ENCODE measurements at places on chromosomes 5 and 9.

- no peak for DNase-seq
These were observed 449.2 kb upstream of the ACTBL2 start for GRCh38 chr5:57931807-57932206.

DNA sequence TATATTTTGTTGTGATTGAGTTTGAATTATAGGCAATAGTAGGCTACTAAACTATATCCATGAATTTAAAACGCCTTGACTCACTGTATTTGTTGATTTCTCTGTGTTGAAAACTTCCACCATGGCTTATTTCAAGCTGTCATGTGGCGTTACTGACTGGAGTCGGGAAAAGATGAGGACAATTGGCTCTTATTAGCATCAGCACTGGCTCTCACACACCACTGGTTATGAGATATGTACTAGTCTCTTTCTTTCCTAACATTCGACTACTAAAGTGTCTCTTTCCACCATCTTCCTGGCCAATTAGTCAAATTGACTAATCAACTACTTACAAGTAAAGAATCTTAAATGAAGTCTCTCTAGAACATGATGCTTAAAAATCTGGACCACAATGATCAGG, 9.1 kb upstream of the DAB2 start:
- DNase-seq = no peak

DNA sequence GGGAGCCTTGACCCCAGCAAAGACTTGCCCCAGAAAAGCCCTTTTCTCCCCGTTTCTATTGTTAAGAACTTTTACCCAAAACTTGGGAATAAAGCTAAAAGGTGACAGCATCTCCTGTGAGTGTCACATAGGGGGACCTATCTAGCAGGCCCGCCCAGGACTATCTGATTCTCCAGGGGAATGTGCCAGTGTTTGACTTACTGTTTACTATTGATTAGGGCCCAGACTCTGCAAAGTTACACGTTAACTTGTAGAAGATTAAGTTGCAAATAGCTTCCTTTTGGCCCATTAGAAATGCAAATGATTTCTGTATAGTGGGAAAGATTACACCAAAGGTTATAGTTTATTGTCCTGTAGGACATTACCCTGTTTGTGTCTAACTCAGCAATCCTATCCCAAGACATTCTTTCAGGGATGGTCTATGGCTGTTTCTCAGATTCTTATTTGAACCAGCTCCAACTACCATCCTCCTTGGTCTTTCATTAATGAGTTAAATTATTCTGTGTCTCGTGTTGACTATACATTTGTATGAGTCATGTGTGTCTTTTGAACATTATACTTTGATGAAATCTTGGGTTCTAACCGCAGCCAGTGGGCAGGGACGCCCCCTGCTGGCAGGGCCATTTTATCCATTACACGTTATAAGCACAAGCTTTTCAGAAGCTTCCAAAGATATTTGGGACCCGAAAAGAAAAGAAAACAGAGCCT, 60.7 kb downstream of the HRH2 start:
- peak; percentile 30 for DNase-seq

GRCh38 chr5:172303572-172304335, 20.2 kb upstream of the UBTD2 start:
- no peak for DNase-seq

- no peak for DNase-seq
These were observed 72.5 kb downstream of the AP3B1 start for GRCh38 chr5:78221964-78222451.

- no peak for DNase-seq
These were observed 178.3 kb downstream of the AOPEP start for GRCh38 chr9:94904806-94905205.

GRCh38 chr5:132674671-132675506, 1.1 kb downstream of the IL4 start:
- no peak for DNase-seq

DNA sequence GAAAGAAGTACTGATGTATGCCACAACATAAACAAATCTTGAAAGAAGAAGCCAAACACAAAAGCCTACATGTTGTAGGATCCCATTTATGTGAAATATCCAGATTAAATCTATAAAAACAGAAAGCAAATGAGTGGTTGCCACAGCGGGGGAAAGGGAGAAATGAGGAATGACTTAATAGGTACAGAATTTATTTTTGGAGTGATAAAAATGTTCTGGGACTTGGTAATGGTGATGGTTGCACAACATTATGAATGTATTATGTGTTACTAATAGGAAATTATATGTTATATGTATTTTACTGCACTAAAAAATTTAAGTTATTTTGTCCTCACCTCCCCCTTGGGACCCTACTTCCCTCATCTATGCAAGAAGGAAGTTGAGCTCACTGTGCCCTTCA, 16.4 kb upstream of the TTC1 start:
- no peak for DNase-seq

GRCh38 chr9:4548811-4549725, 58.8 kb downstream of the SLC1A1 start:
- no peak for DNase-seq

GRCh38 chr5:154779105-154779504, 23.9 kb downstream of the LARP1 start:
- no peak for DNase-seq

- no peak for DNase-seq
These were observed 81.4 kb upstream of the RANBP6 start for GRCh38 chr9:6096821-6097220.

GRCh38 chr5:53406630-53407316, 73.7 kb upstream of the FST start:
- no peak for DNase-seq

- no peak for DNase-seq
These were observed 65.8 kb downstream of the NDUFAF2 start for GRCh38 chr5:61010467-61011454.

- DNase-seq = no peak
These were observed 32.2 kb upstream of the KCNIP1 start for GRCh38 chr5:170471551-170472178.

GRCh38 chr9:72133365-72134035, 15.7 kb upstream of the GDA start:
- no peak for DNase-seq

- DNase-seq = no peak
These were observed 13.4 kb upstream of the LTC4S start for GRCh38 chr5:179780362-179780761.

DNA sequence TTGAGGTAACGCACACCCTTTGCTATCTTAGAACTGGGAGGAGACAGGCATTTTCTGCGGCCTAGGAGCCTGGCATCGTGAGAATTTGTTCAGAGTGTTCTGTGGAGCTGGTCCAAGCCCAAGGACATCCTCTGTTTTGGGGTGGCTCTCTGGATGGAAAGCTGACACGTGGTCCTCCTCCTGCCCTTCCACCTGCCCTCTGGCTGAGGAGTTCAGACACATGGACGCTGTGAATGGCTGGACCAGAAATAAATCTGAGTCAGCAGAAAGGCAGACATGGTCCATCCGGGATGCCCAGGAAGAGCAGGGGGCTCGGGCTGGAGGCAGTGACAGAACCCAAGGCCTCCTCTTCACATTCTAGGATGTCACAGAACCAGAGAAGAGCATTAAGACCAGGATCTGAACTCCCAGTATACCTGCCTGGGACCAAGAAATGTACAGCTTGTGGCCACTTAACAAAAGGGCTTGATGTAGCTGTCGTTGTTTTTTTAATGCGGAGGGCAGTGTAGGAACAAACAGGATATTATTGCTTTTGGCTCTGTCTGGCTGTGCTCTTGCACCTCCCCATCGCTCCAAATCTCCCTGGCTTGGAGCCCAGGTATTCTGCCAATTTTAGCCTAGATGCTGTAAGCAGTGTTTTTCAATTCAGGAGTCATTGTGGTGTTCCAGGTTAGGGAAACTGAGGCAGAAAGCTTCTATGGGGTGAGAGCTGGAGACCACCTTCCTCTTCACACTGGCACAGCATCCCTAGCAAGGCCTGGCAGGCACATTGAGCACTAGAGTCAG, 2.4 kb downstream of the CKMT2 start:
- DNase-seq = no peak

GRCh38 chr9:17535176-17535575, 43.7 kb upstream of the SH3GL2 start:
- DNase-seq = no peak

DNA sequence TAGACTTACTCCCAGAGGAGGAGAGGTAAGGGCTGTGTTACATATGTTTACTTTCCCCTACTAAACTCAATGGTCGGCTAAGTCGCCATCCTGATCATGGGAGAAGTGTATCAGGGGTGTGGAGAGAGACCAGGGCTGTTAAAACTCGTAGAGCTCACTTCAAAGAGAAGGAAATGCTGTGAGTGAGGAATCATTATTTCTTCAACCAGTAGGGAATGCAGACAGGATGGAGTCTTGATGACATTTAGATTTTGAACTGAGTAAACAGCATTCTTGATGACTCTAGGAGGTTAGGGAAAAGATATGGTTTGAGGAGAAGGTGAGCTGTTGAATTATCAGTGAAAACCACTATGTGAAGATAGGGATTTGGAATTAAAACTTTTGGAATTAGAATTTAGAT, 17.3 kb downstream of the RECK start:
- DNase-seq = no peak

DNA sequence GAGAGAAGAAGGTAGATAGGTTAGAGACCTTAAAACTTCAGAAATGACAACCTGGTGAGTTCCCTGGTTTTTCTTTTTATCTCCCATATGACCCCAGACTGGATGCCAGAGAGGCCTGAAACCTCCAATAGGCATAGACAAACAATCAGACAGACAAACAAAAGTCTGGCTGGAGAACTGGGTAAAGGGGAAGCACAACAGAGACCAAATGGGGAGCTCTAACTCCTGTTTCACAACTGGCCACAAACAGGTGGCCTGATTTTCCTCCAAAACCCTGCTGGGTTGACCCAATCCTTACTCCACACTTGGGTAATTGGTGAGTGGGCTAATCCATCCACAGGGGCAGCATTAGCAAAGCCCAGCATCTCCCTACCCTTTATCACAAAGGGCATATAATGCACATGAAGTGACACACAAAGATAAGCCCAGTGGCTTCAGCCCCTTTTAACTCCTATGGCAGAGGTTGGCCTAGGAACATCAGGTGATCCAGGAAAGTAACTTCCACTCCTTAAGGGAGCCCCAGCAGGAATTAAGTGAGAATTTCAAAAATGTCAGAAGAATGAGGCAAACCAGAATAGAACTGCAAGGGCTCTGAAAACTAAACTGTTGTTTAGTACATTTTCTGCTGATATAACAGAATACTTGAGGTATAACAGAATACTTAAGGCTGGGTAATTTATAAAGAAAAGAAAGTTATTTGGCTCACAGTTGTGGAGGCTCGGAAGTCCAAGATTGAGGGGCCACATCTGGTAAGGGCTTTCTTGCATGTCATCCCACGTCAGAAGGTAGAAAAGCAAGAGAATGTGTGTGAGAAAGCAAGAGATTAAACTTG, 60.9 kb upstream of the ROR2 start:
- DNase-seq = no peak

GRCh38 chr5:142545650-142546322, 140.1 kb downstream of the FGF1 start:
- no peak for DNase-seq

DNA sequence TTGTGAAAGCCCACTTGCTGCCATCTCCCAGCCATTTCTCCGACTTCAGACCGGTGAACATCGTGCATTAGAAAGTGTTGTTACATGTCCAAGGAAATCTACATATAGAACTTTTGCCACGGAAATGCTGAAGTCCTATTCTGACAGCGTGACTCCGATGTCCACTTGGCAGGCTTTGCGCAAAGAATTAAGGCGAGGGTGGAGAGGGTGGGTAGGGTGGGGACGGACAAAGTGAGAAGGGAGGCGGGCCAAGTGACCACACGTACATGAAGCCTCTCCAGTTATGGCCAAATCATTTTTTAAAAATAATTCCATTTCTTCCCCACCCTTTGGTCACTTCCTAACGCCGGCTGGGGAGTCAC, 460 bp upstream of the ACO1 start:
- DNase-seq = no peak

- no peak for DNase-seq
These were observed 27.0 kb upstream of the FRRS1L start for GRCh38 chr9:109193974-109194556.

DNA sequence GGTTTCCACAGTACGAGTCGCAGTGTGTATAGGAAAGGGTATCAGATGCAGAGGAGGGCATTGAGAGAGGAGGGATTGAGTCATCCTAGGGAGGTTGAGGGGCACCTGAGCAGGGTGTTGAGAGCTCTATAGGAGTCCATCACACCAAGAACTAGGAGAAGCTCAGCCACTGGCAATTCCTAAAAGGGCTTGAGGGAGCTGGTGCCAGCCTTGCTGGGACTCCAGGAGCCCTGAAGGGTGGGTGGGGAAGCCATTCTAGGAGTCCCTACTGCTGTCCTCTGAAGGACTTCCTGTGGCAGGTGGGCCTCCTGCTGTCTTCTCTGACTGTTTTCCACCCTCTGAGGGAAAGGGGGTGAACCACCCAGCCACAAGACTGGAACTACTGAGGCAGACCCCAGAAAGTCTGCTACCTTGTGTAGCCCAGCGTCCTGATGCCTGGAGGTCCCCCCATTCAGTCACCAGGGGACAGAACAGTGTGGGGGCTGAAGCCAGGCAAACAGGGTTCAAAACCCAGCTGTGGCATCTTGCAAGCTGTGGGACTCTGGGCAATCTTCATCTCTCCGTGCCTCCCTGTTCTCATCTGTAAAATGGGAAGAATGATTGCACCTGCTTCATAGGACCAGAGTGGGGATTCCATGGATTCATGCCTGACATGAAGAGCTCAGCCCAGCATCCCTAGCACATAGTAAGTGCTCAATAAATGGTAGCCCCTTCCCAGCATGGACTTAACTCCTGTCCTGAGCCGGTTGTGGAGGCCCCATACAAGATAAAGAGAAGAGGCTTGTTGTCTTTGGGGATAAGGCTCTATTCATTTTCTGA, 149.5 kb downstream of the C9orf50 start:
- no peak for DNase-seq

DNA sequence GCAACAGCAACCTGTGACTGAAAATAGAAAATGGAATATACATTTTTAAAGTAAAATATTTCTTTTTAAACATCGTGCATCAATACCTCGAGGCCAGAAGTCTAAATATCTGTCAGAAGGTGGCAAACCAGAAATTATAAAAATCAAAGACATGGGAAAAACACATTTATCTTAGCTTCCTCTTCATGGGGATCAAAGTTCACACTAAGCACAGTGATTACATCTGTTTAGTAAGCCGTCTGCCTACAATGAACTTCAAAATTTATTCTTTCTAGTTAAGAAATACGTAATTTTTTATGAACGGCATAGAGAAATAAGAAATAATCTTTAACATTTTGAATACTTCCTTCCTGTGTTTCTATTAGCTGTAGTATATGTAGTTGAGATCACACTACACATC, 17.9 kb upstream of the SV2C start:
- DNase-seq = no peak

DNA sequence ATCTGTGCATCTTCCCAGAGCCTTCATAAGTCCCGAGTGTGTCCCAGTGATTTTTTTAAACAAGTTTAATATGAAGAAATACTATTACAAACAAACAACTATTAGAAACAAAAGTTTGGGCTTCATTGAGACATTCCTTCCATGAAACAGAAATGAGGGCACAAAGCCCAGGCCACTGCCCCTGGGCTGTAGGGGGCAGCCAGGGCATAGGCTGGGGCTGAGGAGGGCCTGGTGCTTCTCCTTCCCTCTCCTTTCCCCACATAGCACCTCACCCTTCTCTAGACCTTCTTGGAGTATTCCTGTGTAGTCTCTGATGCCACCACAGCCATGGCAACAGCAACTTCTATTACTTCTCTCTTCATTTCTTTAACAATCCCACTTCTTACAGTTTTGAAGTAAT, 348.2 kb downstream of the IRX2 start:
- no peak for DNase-seq

- no peak for DNase-seq
These were observed 38.0 kb downstream of the HMGXB3 start for GRCh38 chr5:150038547-150038946.

All from stimulated activated naive CD4-positive, alpha-beta T cell treated with Interleukin-2 at 50 U/mL for 16 hours (primary cell).